NB4 (cell line): ENCODE measurements at places on chromosomes 4 and X.
A peak's percentile ranks its signal among the peaks of the same experiment; 100 is the strongest.

DNA sequence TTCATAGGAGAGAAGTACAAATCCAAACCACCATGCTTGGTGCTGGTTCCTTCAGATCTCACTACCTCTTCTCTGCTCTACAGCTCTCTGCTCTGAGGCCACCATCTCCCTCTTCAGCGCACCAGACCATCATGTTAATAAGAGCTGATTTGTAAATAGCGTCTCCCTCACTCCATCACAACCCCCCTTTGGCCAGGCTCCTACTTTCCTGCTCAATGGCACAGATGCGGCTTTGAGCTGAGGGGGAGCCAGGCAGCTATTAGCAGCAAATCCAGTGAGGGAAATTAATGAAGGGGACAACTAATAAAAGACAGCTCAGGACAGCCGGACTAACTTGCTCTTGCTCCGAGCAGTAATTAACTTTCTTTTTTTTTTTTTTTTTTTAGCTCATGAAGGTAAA, 13.1 kb downstream of the NEUROG2 start:
- DNase-seq: no peak

GRCh38 chr4:3420956-3421355, 20.8 kb upstream of the HGFAC start:
- DNase-seq: no peak

GRCh38 chr4:168097161-168097560, 4.8 kb downstream of the ANXA10 start:
- no peak for DNase-seq

DNA sequence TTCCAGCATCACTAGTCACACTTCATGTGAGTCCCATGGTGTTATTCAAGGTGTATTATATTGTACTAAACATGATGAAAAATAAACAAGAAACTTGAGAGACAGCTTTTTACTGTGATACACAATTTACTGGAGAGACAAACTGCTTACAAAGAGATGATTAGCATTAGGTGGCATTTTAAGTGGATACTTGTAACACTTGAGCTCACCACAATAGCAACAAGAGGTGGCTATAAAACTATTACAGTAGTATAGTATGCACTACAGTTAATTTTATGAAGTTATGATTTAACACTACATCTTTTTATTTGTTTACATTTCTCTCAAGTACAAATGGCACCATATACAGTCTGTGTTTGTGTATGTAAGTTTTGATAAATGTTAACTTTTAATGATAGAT, 246.6 kb downstream of the PARM1 start:
- DNase-seq: no peak

DNA sequence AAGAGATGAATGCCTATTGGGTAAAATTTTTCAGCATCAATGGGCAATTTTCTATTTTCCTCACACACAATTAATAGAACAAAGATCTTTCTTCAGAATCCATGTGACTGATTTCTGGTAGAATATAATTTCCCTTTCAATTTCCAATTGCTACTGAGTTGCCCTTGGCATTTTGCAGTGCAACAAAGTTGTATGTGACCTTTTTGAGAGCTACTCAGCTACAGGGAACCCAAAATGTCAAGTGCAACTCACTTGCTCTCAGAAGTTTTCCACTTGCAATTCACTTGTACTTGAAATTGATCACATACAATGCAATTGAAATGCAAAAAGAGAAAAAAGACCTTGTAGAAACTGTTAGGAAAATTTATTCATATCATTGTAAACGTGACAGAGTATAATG, 245.5 kb downstream of the BANK1 start:
- DNase-seq: no peak

- DNase-seq: no peak
Observed at GRCh38 chr4:154119317-154119716, 330.4 kb upstream of the SFRP2 start.

DNA sequence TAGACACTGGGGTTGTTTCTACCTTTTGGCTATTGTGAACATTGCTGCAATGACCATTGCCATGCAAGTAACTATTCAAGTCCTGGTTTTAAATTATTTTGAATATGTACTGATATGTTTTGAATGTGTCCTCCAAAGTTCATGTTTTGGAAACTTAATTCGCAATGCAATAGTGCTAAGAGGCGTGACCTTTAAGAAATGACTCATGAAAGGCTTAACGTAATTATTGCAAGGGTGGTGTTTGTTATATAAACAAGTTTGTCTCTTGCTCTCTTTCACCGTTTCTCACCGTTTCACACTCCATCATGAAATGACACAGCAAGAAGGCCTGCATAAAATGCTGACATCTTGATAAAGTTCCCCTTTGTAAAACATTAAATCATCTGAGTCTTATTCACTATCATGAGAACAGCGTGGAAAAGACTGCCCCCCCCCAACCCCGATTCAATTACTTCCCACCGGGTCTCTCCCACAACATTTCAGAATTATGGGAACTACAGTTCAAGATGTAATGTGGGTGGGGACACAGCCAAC, 506.9 kb upstream of the FAM47C start:
- DNase-seq: no peak

DNA sequence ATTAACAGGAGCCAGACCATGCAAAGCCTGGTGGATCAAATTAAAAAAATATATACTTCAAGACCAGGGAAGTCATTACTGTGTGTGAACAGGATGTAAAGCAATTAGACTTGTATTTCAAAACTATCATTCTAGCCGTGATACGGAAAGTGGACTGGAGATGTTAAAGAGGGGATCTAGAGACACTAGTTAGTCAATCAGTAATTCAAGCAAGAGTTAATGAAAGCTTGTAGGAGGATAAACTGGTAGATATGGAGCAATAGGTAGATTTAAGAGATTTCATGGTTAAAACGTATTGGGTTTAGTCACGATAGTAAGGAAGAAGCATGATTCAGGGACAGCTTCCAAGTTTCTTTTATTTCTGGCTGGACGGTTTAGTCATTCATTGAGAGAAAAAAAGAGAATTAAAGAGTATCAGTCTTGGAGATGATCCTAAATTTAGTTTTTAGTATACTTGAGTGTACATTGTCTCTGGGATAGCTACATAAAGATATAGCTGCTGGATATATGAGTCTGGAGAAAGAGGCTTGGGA, 3.9 kb downstream of the MAD2L1 start:
- no peak for DNase-seq

DNA sequence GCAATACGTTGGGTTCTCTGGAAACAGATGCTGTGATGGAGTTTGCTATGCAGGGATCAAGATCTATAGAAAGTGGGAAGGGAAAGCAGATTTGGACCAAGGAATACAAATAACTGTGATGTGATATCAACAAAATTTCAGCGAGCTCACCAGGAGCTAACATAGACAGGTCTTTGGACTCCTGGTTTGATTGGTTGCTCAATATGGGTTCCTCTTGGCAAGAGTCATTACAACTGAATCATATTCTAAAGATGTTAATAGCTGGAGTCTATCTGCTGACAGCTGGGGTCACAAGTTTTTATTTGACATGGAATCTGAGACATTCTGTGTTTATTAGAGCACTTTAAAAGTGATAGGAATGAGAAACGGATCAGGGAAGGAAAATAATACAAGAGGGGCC, 637.6 kb upstream of the GNPDA2 start:
- no peak for DNase-seq

GRCh38 chr4:178306565-178306964, 864.3 kb upstream of the AGA start:
- DNase-seq: no peak

DNA sequence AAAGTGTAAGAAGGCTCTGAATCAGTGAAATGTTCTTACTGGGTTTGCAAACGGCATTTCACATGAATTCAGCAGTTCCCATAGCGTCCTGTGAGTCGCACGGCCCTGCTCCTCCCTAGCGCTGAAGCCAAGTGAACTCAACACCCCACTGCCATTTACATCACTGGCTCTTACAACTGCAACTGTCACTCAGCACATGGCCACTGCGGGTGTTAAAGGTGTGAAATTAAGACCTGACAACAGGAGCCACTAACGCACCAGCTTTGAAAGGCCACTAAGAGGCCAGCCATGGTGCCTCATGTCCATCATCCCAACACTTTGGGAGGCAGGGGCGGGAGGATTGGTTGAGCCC, 31.7 kb downstream of the RNF212 start:
- peak; percentile 73 for DNase-seq

- no peak for DNase-seq
Observed at GRCh38 chrX:50180073-50180940, 20.5 kb downstream of the AKAP4 start.

DNA sequence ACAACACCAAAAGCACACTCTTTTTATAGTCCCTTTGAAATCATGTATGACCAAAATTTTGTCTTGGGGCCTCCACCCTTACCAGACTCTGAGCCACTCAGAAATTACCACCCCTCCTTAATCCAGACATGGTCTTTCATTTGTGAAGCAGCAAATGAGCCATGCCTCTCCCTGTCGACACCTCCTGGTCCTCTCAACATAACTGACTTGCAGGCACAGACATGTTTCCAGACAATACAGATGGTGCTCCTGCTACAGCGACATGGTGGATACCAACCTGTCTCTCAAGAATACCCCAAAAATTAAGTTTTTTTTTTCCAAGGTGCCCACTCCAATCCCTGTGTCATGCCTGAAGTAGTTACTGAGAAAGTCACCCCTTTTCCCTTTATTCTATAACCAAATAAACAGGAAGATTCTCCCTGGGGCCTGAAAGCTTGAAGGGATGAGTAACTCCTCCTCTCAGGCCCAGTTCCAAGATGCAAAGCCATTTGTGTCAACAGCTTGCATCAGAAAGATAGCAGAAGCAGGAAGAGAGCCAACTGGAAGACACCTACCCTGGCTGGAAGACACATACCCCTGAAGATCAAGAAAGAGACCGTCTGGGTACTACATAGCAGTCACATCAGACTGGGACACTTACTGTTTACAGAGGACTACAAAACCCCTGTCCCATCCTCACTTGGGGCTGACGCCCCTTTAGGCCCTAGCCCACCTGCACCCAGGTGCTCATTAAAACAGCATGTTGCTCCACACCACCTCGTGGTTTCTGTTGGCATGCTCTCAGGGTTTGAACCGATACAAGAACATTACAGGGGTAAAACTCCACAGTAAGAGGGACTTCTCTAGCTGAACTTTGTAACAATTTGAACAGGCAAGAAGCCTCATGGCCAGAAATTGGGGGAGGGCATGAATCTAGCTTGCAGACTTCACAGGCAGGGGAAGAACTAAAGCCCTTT, 5.5 kb upstream of the UGT2B17 start:
- no peak for DNase-seq

- DNase-seq: no peak
Observed at GRCh38 chr4:4574792-4575191, 32.9 kb upstream of the STX18 start.

DNA sequence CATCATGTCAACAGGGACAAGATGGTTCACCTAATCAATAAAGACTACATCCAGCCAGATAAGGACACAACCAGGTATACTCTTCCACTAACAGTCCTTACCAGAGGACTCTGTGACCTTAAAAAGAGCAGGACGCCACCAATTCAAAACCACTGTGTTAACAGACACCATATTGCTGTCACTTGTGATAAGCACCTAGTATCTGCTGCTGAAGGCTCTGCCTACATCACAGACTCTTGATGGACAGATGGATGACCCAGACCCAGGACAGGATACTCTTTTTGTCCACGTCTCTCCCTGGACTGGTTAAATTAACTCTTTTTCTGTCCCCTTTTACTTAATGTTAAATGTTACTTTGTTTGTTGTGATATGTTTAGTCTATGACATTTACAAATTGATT, 586.2 kb upstream of the AGA start:
- no peak for DNase-seq

GRCh38 chr4:144787365-144788258, 141.7 kb downstream of the HHIP start:
- DNase-seq: peak; percentile 41

GRCh38 chr4:157291071-157291470, 70.5 kb downstream of the GRIA2 start:
- no peak for DNase-seq

- peak; percentile 36 for DNase-seq
Observed at GRCh38 chr4:7294176-7294756, 101.9 kb downstream of the SORCS2 start.

DNA sequence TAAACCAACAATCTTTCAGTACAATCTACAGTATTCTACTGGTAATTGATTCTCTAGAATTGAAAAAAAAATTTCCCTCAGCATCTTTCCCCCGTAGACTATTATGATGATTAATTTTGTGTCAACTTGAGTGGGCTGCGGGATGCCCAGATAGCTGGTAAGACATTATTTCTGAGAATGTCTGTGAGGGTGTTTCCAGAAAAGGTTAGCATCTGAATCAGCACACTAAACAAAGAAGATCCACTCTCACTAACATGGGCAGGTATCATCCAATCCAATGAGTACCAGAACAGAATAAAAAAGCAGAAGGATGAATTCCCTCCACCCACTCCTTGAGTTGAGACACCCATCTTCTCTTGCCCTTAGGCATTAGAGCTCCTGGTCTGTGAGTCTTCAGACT, 186.1 kb upstream of the MAB21L2 start:
- DNase-seq: no peak

DNA sequence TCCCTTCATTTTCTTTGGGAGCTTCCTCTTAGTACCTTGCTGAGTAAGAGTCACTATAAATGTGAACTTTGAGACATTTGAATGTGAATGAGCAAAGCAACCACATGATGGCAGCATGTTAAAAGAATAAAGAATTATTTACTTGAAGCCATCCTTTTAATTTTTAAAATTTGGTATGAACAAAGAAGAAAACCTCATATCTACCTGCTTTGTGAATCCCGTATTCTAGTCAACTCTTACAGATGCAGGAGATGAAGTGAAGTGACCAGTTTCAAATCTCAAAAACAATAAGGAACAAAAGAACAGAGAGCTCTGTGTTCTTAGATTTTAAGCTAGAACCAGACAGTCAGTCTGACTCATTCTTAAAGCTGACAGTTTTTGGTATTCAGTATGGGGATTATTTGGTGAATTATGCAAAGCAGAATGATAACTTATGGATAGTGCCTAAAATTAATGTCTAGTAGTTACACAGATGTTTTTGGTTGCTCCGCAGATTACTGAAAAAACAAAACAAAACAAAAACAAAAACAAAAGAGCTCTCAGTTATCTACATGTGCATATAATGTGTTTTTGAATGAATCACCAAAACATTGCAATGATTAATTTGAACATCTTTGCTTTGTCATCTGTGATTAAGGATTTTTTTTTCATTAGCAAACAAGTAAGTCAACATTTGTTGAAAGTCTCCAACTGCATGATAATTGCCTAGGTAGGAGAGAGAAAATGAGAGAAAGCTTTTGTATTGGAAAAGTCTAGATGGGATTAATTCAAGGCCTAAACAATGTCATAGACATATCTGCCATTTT, 48.2 kb upstream of the H2AZ1 start:
- DNase-seq: peak; percentile 12

- no peak for DNase-seq
Observed at GRCh38 chr4:154838694-154839093, 57.6 kb downstream of the RBM46 start.

DNA sequence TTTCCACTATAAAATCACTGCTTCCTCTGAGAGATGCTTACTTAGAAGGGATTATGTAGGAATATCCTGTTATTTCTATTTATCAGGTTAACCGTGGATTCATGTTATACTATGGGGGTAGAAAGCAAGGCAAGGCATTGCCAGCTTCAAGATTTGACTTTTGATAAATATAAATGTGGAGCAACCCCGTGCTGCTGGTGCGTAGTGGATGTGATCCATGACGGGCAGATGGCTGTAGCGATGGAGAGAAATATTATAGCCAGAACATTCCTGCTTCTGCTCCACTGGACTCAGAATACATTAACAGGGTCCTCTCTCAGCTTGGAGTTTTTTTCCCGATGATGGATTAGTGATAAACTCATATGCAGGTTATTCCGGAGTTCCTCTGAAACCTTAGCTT, 157.6 kb downstream of the TENM3 start:
- DNase-seq: no peak
